AML-193 (cell line): ENCODE measurements at places on chromosomes 12 and 14.
A peak's percentile ranks its signal among the peaks of the same experiment; 100 is the strongest.

GRCh38 chr14:93712079-93712837, 76.0 kb downstream of the PRIMA1 start:
- no peak for DNase-seq

- no peak for DNase-seq
Observed at GRCh38 chr12:106873983-106874382, 81.7 kb upstream of the TMEM263 start.

DNA sequence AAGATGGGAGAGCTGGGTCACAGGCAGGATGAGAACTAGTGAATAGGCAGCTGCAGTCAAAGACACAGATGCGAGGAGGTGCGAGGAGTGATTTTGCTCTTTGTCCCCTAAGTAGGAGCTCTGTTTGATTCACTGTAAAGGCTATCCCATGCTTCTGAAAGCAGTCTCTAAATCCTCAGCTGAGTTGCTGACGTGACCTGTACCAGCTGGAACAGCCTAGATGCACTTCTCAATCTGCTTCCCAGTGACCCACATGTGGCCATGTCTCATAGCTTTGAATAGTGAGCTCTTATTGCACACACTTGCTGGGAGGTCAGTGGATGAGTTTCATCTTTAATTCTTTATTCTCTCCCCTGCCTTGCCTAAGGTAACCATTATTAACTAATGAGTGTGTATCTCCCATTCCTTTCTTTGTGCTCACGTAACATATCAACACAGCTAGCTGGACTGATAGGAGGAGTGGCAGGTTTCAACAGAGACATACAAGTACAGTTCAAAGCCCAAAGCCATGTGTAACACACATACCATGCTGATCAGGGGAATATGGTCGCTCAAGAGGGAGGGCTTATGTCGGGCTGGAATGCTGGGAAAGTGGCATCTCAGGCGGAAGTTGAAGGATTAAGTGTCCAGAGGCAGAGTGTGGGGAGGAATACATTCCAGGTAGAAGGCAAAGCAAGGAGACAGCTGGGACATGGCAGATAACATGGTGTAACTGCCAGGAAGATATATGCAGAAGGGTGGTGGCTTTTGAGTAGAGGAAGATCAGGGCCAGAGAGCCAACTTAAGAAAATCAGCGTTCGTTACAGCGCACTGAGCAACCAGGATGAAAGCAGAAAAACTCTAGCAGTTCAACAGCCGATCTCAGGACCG, 15.4 kb upstream of the YY1 start:
- DNase-seq: no peak

- DNase-seq: no peak
Observed at GRCh38 chr14:22811722-22812121, 3.5 kb downstream of the SLC7A7 start.

GRCh38 chr14:88710709-88711108, 82.0 kb downstream of the EML5 start:
- no peak for DNase-seq

- DNase-seq: no peak
Observed at GRCh38 chr14:86299994-86300393, 770.0 kb downstream of the FLRT2 start.

DNA sequence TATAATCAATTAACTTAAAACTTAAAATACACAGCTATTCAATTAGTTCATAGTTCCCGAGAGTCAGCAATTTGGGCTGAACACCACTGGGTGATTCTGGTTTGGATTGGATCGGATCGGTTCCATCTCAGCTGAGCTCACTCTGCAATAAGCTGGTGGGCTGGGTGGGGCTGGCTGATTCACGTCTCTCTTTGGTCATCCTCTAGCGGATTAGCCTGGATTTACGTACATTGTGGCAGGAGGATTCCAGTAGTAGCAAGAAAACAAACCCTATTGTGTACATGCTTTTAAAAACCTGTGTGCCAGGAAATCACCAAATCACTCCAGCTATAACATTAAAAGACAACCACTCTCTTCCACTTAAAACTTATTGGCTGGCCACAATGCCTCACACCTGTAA, 3.2 kb upstream of the CLEC4C start:
- no peak for DNase-seq

DNA sequence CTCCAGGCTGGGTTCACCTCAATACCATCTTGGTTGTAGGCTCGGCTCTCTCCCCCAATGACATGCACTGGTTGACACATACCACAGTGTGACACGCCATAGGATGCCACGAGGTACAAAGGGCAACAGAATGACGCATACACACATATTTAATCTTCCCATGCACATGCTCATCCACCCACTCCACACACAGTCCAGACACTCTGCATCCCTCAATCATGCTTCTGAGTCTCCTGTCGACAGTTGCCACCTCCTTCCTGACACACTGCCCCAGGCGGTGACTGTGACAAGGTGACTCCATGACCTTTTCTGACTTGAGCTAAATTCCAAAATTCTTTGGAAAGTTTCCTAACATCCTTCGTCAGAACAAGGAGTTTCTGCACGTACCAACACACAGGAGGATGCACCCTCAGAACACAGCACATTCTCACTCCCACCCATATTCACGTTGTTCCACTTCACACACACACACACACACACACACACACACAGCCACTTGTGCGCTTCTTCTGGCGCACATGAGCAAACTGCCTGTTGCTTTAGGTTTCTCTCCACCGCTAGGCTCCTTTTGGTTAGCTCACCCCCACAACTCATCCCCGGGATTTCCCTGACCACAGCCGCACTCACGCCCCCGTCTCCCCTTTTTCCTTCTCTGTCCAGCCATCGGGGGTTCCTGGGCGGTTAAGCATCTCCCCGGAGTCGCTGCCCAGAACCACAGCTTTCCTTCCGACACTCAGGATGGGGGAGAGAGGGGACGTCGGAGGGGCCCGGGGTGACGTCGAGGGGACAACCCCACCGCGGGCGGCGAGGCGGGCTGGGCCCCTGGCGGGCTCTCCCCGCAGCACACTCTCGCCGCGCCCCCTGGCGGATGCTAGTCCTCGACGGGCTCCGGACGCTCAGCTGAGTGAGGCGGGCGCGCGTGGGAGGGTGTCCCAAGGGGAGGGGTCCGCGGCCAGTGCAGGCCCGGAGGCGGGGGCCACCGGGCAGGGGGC, 536 bp upstream of the WNT1 start:
- no peak for DNase-seq

DNA sequence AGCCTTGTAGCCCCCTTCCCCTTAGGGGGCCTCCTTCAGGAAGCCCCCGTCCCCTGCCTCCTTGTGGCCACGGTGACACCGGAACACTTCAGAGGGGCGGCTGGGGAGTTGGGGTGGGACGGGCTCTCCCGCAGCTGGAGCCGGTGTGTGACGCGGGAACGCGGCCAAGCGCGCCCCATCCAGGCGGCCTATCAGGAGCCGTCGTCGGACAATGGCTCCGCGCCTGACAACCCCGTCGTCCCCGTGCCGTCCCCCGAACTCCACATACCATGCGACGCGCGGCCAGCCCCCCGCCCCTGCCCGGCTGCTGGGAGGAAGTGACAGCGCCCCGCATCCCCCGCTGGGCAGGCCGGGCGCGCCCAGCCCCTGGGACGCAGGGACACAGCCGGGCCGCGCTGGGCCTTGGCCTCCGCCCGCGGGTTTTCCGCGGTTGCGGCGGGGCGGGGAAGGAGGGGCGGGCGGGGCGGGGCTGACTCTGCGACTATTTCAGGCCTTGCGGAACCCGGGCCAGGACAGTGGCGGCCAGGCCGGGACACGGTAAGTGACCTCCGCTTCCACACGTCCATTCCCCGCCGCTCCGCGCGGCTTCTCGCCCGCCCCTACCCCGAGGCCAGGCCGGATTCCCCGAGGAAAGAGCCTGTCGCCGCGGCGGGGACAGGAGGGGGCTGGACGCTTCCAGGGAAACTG, at the start of gene TNFAIP2:
TNFAIP2 (plus strand) TSS at position 515 of the 687 bp plus-strand sequence. CDS start 2,997 bp downstream, outside the sequence.
- DNase-seq: peak; percentile 54

- no peak for DNase-seq
Observed at GRCh38 chr12:87812030-87812429, 217.2 kb downstream of the C12orf50 start.

- no peak for DNase-seq
Observed at GRCh38 chr12:103627189-103627855, 40.2 kb downstream of the STAB2 start.

GRCh38 chr14:77104393-77104792, 6.3 kb downstream of the CIPC start:
- no peak for DNase-seq

DNA sequence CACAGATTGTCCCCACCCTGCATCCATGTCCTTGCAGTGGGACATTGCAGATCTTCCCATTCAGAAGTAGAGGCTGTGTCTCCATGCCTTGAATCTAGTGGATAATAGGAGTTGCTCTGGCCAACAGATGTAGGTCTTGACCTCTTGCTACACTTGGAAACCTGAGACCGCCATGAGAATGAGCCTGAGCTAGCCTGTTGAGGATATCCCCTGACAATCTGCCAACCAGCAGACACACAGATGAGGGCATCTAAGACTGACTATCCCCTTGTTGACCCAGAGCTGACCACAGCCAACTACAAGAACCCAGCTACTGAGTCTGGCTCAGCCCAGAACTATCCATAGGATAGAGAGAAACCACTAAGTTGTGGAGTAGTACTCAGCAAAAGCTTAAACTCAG, 161.1 kb upstream of the NOS1 start:
- no peak for DNase-seq
